ENCODE measurements at places on chromosomes 5 and 9.

- DNase-seq, result no peak
These were observed 184.6 kb downstream of the TLE4 start for GRCh38 chr9:79756414-79756813.

DNA sequence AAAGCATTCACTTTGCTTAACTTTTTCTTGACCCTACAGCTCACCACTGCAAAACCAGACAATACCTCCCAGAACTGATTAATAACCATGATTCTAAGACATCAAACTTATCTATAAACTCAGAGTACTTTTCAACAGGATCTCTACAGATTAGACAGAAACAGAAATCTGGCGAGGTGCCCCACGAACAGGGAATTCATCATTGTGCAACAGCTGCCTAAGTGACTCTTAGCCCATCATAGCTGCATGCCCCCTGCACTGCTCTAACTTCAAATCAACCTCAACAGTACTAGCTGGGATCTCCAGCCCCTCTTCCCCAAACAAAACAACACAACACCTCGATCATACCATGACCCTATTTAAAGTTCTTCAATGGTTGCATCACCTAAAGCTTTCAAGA lies 16.1 kb upstream of the COL23A1 start:
- DNase-seq, result no peak

DNA sequence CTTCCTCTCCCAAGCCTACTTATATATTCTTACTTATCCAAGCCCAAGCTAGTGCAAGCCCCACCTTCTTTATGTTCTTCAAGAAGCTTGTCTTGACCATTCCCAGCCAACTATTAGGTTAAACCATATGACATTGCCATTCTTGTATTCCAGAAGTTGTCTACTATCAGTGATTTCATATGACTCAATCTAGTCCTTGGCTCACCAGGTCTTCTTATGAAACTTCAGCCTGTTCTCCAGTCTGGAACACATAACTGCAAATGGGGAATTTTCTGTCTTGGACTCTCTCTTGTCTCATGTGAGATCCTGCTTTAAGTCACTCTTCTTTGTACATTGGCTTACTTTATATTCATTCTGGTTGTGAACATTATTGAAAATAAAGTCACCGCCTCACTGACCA lies 130.7 kb downstream of the TTLL11 start:
- no peak for DNase-seq

- DNase-seq, result no peak
These were observed 1.7 kb upstream of the PTGDS start for GRCh38 chr9:136975644-136976043.

DNA sequence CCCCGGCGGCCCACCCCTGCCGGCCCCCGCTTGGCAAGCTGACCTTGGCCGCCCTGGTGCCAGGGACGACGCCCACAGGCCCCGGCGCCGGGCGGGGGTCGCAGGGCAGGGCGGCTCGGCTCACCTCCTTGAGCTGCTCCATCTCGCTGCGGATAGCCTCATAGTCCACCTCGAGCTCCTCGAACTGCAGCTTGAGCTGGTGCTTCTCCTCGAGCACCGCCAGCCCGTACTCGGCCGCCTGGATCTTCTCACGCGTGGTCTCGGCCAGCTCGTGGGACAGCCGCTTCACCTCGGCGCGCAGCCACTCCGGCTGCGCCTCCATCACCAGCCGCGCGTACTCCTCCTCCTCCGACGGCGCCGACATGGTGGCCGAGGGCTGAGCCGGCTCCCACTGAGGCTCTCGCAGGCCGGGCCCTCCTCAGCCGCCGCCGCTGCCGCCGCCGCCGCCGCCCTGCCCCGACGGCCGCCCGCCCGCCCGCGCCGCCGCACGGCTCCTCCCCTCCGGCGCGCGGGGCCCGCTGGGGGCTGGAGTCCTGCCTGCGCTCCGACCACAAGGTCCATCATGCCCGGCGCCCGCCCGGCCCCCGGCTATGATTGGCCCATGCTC lies at the start of gene BICD2:
Gene BICD2 (minus strand): TSS at position 453 of the 607 bp plus-strand sequence. CDS start 89 bp downstream, at position 364.
- DNase-seq, result no peak

GRCh38 chr5:107518616-107519015 lies 152.1 kb downstream of the EFNA5 start:
- no peak for DNase-seq

DNA sequence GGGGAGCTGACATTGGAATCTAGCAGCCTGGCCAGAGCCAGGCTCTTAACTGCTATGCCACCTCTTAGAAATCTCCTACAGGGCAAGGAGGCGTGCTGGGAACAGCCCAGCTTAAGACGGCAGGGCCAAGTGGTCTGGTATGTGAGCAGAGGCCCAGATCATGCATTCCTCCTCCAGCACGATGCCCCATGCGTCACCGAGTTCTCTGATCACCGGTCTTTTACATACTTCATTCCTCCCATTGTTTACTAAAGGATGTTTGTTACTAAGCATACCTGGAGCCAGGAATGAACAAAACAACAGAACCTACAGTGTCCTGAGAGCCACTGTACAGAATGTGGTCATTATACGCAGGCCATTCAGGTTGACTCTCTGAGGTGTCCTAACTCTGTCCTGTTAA lies 73.8 kb downstream of the TRIO start:
- no peak for DNase-seq

DNA sequence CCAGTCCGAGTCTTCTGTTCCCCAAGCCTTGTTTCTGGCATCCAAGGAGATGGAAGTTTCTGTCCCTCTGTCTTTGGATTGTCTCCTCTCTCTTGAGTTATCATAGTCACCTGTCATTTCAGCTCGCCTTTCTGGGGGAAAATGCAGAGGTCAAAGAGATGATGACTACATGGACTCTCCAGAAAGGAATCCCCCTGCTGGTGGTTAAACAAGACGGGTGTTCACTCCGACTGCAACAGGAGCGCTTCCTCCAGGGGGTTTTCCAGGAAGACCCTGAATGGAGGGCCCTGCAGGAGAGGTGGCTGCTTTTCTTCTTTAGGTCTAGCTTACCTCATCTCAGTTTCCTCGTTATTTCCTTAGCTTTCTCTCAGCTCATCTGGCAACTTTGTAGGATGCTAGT lies 25.1 kb downstream of the ERAP2 start:
- no peak for DNase-seq

GRCh38 chr5:127683008-127683407 lies 20.2 kb upstream of the CCDC192 start:
- DNase-seq, result no peak

DNA sequence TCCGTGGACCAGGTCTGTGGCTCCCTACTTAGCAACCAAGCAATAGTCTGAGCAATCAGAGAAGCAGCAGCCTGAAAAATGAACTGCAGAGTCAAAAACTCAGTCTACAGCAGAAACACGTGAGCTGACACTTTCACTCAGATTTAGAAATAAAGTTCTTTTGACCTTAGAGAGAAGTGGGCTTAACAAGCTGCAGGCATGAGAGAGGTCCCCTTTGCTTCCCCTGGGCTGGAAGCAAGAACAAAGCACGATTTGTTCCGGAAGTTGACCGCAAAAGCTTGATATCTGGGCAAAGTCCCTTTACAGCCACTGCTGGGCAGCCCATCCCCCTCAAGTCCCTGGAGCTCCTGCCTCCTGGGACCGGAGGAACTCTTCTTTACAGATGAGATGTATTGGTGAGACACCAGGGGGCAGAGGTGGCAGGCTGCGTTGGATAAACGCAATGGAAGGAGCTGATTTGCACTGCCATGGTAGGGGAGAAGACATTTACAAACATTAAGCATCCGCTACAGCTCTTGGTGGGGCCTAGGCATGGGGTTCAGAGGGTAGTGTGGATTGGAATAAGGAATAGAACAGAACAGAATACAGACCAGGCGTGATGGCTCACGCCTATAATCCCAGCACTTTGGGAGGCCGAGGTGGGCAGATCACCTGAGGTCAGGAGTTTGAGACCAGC lies 5.8 kb upstream of the SOWAHA start:
- no peak for DNase-seq

GRCh38 chr9:136171009-136171800 lies 33.7 kb downstream of the LHX3 start:
- DNase-seq, result no peak

- DNase-seq, result no peak
These were observed 160.6 kb downstream of the TAF11L14 start for GRCh38 chr5:17794815-17795214.

GRCh38 chr5:68049053-68049713 lies 166.4 kb upstream of the PIK3R1 start:
- DNase-seq, result no peak

DNA sequence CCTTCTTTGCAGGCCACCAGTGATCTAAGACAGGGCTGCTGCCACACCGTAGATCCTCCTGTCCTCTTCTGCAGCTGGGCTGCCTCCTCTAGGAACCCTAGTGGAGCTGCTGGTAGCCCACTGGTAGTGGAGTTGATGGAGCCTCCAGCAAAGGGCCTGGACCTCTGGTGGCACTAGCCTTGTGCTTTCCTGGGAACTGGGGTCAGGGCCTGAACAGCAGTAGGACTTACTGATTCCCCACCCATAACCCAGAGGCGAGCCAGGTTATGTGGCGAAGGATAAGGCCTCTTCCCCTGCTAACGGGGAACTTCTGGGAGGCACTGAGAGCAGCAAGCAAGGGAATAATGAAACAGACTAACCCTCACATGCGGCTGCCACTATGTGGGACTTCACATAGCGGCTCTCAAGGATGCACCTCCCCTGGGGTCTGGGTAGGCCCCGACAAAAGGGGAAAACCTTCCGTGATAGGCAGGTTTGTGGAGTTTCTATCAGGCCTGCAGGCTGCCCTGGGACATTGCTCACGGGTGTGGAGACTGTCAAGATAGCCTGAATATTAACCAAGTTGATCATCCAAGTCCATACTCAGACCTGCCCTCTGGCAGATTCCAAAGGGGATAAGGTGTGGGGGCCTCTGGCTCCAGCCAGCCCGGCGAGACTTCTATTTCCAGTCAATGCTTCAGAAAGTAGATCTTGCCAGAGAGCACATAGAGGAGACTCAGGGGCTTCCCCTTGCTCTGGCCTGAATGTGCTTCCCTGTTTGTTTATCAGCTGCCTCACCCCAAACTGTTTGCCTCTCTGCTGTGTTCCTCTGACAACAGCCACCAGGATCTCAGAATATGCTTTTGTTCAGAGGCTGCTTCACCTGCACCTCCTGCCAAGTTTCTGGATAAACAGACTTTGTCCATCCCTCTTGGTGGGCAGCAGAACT lies 7.4 kb downstream of the SLC22A4 start:
- no peak for DNase-seq

- no peak for DNase-seq
These were observed 11.9 kb downstream of the PDE6A start for GRCh38 chr5:149932445-149933350.

DNA sequence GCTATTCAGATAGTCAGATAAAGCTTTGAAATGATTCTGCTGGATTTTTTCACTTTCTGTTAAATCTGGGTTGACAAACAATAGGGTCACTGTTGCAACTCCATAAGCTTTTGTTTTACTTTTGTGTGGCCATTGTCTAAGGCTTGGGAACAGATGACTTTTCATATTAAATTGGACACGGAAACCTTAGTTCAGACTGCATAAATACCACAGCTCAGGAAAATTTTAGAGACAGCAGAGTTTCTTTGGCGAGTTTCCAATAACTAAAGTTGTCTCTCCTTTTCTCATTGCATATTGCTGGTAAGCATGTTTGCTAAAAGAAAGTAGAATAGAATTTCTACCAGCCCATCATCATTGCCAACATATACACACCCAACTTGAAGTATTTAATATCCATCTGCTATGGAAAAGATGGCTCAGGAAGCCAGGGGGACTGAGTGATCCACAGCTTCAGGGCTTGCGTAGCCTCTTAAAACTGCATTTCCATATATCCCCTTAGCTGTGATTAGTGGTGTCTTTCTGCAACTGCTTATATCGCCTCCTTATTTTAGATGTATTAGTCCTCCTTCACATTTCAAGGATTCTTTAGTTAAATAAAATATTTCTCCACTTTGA lies 168.2 kb downstream of the ARHGAP26 start:
- no peak for DNase-seq

DNA sequence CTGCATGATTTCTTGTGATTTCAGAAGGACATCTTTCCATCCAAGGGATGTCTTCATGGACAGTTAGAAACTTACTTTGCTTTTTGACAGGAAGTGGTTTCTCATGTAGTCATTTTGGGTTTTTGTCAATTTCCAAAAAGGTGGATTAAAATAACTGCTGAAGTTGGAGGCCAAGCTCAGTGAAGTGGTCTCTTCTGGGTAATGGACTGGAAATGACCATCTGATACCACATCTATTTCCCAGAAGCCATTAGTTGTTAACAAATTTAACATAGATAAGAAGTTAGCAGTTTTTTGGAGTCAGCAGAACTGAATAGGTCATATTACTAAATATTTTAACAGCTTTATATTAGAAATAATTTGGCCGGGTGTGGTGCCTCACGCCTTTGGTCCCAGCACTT lies 86.2 kb upstream of the MYO10 start:
- DNase-seq, result no peak

GRCh38 chr9:5375091-5375490 lies 35.4 kb upstream of the RLN1 start:
- DNase-seq, result no peak

- DNase-seq, result no peak
These were observed 266.0 kb upstream of the PTGER4 start for GRCh38 chr5:40413743-40414142.
